8988T (cell line): ENCODE measurements at places on chromosomes 7 and 10.

DNA sequence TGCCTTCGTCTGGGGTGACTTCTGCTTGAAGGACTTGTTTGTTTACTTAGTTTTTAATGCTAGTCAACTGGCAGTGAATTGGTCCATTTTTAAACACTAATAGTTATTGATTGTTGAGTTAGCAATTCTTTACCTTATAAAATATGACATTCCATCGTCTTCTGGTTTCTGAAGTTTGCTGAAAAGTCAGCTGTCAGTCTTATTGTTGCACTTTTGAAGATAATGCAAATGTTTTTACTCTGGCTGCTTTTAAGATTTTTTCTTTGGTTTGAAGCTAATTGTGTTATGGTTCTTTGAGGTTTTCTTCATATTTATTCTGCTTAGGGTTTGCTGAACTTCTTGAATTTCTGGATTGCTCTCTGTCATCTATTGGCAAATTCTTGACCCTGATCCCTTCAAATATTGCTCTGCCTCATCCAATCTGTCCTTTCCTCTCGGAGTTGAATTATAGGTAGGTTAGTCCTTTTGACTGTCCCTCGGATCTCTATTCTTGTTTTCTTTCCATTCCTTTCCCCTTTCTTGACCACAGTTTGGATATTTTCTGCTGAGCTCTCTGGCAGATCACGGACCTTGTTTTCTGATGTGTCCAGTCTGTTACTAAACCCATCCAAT, 24.2 kb downstream of the MGMT start:
- DNase-seq, result no peak

DNA sequence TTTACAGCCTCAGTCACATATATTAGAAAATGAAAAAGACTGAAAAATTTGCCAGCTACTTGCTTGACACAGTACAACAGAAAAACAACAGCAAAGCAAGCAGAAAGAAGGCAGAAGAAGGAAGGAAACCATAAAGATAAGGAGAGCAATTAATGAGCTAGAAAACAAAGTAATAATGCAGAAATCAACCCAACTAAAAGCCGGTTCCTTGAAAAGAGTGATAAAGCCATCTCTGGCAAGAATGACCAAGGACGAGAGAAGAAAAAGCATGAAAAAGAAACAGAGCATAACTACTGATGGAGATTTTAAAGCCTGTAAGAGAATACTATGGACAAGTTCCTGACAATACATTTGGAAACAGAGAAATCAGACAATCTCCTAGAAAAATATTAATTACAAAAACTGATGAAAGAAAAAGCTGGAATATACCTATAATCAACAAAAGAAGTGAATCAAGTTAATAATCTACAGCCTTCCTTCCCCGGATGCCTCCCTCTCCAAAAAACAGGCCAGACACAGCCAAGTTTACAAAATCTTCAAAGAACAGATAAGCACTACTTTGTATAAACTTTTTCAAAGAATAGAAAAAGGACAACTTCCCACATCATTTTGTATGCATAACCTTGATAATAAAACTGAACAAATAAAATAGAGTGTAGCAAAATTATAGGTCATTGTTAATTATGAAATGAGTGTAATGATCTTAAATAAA, 204.0 kb downstream of the BAMBI start:
- DNase-seq, result no peak

GRCh38 chr7:37341033-37341630, 107.5 kb downstream of the ELMO1 start:
- no peak for DNase-seq

GRCh38 chr10:46096909-46097575, 51.0 kb upstream of the MSMB start:
- no peak for DNase-seq

- DNase-seq, result no peak
These were observed 42.4 kb downstream of the RNF32 start for GRCh38 chr7:156682928-156683327.

DNA sequence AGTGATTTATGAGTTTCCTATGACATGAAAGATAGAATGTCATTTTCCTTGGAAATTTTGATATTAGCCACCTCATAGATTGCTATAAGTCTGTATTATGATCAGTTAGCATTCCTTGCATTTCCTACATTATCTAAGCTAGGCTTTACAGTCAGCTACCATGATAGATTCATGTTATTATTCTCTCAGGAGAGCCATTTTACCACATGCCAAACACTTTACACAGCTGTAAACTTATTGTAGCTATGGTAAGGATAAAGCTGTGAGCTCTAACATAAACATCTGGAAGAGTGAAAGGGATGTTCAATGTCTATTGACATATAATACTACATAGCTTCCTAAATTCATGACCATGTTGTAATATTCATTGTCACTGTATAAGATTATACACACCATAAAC, 608.0 kb downstream of the PHTF2 start:
- no peak for DNase-seq

GRCh38 chr10:418226-418625, 271.2 kb downstream of the DIP2C start:
- DNase-seq, result no peak

- no peak for DNase-seq
These were observed 18.0 kb upstream of the SEM1 start for GRCh38 chr7:96727534-96728088.

GRCh38 chr7:14690075-14690474, 212.5 kb downstream of the DGKB start:
- DNase-seq, result no peak

DNA sequence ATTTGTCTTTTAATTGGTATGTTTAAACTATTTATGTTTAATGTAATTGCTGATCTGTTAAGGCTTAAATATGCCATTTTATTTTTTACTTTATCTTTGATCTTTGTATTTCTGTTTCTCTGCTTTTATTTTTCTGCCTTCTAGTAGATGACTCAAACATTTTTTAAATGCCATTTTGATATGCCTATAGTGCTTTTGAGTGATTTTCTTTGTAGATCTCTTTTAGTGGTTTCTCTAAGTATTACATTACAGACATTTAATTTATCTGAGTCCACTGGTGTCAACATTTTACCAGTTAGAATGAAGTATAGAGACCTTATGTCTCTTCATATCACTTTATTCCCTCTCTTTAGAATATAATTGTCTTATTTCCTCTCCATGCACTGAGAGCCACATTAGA, 32.7 kb downstream of the IL6 start:
- DNase-seq, result no peak
